ENCODE measurements at places on chromosomes 11 and 22.

DNA sequence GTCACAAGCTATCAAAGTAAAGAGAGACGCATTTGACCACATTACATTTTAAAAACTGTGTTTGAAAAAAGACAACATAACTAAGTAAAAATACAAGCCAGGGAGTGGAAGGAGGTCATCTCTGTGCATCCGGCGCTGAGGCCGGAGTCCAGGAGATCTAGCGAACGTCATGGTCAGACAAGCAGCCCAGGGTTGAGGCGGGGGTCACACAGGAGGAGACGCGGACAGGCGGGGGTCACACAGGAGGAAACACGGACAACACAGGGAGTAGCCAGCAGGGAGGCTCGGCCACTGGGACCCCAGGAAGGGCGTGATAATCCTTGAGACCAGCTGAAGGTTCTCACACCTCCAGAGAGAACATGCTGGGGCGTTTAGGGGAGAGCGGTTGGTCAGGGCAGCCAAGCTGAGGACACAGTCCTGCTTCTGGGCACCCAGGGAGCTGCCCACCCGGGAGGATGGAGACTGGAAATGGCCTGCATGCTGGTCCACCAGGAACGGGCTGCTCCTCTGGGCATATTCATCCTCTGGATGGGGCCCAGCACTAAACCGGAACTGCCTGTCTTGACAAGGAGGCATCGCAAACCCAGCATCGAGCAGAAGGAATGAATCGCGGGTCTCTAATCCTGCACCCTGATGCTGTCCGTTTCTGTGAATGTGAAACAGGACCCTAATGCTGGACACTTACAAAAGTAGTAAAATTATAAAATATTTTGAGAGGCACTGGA, 40.9 kb upstream of the MUC5AC start:
- DNase-seq, result no peak

GRCh38 chr11:105610871-105611571, 1.1 kb downstream of the GRIA4 start:
- no peak for DNase-seq

DNA sequence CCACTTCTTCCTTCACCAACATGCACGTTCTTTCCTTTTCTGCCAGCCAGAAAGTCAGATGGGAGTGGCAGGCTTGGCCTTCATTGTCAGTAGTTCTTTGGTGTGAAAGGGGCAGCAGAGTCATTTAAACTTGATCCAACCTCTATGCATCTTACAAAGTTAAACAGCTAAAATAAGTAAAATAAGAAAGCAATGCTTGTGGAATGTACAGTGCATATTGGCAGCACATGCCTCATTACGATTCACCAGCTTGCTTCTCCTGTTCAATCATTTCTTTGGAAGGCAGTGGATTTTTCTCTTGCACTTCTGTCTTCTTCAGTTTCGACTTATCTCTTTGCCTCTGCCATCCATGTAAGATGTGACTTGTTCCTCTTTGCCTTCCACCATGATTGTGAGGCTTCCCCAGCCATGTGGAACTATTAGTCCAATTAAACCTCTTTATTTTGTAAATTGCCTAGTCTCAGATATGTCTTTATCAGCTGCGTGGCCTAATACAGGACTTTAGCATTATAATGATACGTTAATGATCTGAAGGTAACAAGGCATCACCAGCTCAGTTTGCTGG, 14.8 kb downstream of the LGALS12 start:
- DNase-seq, result no peak

GRCh38 chr11:121571506-121571905, 118.7 kb upstream of the SORL1-AS1 start:
- DNase-seq, result no peak

- DNase-seq, result no peak
Observed at GRCh38 chr11:61345954-61346843, 13.2 kb downstream of the TKFC start.

- DNase-seq, result no peak
Observed at GRCh38 chr11:119501777-119502405, 78.9 kb upstream of the THY1 start.

GRCh38 chr11:57597461-57597915, at the start of gene SERPING1:
Gene SERPING1, plus strand, starts transcription at chr11:57597685. Its CDS starts 586 bp downstream, at chr11:57598271.
- DNase-seq, result no peak

DNA sequence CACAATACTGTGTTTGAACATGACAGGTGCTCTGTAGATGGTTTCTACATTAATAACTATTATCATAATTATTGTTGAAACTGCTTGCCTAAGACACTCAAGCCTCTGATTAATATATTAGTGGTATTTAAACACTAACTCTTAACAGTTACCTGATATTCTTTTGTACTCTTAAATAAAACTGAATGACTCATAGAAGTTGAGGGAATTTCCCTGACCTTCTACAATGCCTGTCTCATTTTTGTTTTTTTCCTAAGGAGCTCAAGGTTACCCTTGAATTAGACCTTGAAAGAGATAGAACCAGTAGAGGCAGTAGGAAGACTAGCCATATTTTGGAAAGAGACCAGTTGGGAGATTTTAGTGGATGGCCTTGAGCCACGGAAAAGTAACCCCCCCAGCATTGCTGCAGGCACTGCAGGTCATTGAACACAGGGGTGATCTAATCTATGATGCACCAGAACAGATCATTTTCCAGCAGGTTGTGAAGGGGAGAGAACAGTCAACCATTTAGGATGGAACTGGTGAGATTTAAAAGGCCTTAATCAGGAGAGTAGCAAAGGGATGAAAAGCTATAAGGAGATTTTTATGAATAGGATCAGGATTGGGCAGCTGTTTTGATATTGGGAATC, 148.3 kb downstream of the PGR start:
- DNase-seq, result no peak
